Nucleus accumbens (tissue), 56 donors: ENCODE measurements at places on chromosomes 16 and 17.

GRCh38 chr17:60971515-60972369 is 294.1 kb downstream of the BCAS3 start:
- no peak for DNase-seq

DNA sequence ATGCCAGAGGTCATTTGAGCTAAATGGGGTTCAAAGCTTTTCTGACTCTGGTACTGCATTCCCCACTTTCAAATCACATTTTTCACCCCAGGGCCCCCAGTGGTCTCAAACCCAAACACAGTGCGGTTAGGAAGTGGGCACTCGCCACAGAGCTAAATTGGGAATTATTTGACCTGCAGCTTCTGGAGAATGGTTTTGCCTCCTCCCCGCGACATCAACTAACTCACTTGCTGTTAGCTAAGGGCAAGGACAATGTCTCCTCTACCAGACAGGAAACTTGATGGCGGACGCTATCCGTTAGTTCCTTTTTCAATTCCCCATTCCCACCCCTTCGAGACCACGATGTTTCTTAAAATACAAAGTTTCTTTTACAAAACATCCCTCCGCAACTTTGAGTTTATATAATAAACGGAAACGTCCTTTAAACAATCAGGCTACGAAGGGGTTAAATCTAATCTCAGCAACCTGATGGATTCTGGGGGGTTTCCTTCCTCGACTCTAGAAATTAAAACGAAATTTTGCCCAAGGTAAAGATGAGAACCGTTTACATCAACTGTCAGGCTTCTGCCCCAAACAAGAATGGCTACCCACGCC is 500 bp upstream of the KAT7 start:
- no peak for DNase-seq

DNA sequence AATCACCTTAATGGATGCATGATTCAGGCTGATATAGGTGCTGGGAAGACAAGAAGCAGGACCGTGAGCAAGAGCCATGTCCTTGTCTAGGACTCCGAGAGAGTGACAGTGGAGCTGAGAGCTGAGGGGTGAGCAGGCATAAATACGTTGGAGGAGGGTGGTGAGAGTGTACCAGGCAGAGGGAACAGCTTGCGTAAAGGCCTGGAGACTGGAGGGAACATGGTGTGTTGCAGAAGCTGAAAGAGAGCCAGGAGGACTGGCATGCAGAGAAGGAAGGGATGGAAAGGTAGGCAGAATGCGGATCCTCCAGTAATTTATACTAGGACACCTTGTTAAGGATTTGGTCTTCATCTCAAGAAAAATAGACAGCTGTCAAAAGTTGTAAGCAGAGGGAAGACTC is 653.2 kb downstream of the HS3ST4 start:
- no peak for DNase-seq

GRCh38 chr16:63315229-63315628 is 1279.0 kb upstream of the CDH8 start:
- no peak for DNase-seq

DNA sequence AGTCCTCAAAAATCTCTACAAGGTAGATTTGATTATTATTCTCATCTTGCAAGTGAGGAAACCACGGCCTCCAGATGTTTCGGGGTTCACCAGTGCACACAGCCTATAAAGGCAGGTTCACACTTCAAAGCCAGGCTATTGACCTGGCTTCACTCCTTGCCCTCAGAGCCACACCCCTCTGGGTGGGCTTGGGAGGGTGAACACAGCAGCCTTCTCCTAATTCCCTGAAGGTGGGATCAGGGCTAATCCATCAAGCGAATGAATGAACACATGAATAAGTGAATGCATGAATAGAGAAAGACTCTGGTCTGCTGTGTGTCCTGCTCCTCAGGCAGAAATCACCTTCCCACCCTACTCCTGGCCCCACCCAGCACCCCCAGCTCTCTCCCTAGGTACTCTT is 139.0 kb downstream of the CYLD start:
- no peak for DNase-seq

GRCh38 chr17:45131616-45132319 is 547 bp downstream of the PLCD3 start:
- no peak for DNase-seq

- DNase-seq: no peak
Observed at GRCh38 chr17:60563743-60564142, 36.2 kb upstream of the PPM1D start.

DNA sequence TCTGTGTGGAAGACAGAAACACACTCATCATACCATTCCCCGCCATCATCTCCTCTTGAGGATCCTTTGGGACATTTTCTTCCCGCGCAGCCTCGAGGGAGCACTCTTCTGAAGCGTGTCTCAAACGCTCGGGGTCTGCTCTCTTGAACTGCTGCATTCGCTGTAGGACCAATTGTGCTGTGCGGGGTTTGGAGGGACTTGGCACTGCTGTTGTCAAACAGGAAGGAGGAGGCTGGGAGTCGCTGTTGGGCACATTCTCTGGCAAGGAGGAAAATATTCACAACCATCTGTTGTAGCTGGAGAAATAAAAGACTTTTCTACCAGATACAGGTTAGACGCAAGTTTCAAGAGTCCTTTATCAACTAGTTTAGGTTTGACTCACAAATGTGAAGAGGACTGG is 5.0 kb downstream of the SLX4 start:
- no peak for DNase-seq

GRCh38 chr16:4082474-4083044 is 33.7 kb downstream of the ADCY9 start:
- no peak for DNase-seq

GRCh38 chr17:37848690-37849616 is 75.3 kb upstream of the TBC1D3K start:
- DNase-seq: no peak

- peak; percentile 61 for DNase-seq
Observed at GRCh38 chr17:19647697-19648474, 665 bp upstream of the ALDH3A2 start.

- no peak for DNase-seq
Observed at GRCh38 chr17:47190770-47191169, 1.7 kb upstream of the CDC27 start.

DNA sequence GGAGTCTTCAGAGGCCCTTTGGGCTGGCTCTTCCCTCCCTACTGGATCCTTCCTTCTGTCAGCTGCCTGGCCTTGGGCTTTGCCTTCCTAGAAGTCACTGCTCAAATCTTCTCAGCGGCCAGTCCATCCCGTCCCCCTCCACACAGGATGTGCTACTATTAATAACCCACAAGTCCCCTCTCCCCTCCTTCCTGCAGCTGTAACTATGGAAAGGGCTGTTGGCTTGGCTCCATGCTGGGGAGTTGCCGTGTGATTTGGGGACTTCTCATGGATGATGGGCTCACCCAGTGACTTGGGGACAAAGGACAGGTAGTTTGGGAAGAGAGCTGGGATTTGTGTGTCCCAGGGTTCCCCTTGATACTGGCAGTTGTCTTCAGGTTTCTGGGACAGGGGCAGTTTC is 19.4 kb downstream of the TMEM94 start:
- no peak for DNase-seq

DNA sequence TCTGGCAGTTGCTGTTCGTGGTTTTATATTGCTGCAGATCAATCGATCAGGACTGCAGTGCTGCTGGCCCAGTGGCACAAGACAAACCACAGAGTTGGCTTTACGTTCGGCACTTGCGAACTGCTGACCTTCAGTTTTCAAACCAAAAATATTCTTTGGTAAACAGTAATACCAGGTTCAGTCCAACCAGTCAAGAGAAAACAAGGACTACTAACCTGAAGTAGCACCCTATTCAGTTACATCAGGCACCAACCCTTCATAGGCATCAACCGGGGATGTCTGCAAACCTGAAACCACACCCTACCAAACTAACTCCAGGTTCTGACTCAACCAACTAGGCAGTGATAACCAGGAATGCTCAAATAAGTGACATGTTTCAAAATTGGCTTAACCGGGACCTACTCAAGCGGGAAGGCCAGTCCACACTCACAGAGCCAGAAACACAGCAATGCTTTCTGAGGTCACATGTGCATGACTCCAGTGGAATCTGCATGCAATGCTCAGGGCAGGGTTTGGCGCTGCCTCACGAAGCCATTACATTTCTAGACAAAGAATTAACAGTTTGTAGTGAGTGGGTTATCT is 91.1 kb downstream of the SMG6 start:
- DNase-seq: peak; percentile 19

DNA sequence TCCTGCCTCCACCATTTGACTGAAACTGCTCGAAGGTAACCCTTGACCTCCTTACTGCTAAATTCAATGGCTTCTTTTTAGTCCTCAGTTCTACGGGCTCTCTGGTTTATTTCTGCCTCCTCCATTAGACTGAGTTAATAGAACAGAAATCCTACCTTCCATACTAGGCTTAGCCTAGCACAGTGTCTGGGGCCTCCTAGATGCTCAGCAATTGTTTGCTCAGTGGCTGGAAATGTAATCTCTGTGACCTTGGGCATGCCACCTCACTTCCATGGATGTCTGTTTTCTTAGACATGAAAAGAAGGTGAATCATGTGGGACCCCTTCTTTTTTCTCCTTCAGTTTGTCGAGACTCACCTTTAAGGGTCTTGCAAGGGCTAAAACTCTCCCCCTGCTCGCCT is 19.7 kb downstream of the NXPH3 start:
- no peak for DNase-seq

- DNase-seq: no peak
Observed at GRCh38 chr17:28812748-28813377, 29.7 kb downstream of the FAM222B start.

DNA sequence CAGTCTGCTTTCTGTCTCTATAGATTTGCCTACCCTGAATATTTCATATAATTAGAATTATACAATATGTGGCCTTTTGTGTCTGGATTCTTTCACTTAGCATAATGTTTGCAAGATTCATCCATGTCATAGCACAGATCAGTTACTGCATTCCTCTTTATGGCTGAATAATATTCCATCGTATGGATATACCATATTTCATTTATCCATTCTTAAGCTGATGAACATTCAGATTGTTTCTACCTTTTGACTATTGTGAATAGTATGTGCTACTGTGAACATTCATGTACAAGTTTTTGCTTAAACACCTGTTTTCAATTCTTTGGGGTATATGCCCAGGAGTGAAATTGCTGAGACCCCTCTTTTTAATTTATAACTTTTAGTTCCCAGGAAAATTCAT is 49.4 kb upstream of the MSI2 start:
- no peak for DNase-seq

- DNase-seq: no peak
Observed at GRCh38 chr17:52237151-52237550, 78.6 kb upstream of the CA10 start.

- DNase-seq: no peak
Observed at GRCh38 chr16:68420366-68420942, 27.9 kb downstream of the SMPD3 start.

- DNase-seq: no peak
Observed at GRCh38 chr17:56020369-56020768, 132.9 kb upstream of the ANKFN1 start.

- no peak for DNase-seq
Observed at GRCh38 chr17:44359006-44359405, 4.6 kb downstream of the FAM171A2 start.

DNA sequence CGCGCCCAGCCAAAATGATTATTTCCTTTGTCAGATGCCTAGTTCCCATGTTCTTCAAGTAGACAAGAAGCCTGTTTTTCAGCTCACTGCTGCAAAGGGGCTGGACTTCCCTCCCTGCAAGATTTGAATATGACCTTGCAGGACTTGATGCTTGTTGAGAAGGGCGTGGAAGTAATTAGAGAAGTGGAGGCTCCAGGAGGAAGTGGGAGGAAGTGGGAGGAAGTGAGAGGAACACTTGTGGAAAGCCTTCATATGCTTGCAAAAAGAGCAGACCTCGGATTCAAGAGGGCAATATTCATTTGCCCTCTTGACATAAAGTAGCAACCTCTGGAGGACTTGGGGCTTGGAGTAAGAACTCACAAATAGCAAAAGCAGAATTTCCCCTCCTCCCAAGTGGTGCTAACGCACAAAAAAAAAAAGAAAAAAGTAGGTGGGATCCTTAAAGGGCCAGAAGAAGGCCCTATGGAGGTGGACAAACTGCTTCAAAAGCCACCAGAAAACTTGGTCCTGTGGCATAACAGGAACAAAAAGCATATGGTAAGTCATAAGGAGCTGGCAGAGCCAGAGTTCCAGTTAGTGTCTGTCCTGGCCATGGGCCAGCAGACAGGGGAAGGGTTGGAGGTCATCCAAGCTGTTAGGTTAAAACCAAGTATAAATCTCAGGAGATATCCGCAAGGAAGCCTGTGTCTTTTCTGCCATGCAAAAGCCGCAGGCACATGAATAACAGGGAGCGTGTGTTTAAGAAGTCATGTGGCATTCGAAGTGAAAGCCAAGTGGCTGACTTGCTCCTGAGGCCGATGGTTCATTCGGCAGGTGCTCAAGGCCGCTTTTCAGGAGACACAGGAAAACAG is 20.6 kb upstream of the PRKAR1A start:
- no peak for DNase-seq

DNA sequence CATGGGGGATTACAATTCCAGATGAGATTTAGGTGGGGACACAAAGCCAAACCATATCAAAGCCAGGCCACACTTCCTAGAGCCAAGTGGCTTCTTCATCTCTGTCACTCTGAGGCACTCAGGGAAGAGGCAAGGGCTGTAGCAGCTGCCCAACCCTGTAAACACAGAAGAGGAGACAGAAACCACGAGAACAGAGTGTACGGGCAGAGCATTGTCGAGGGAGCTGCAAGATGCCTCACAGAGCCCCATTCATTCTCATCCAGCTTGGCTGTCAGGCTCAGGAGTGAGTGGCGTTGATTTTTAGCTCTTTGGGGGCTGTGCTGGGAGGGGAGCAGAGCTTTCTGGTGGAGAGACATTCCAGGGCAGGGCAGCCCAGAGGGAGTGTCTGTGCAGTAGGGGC is 117.2 kb upstream of the SALL1 start:
- no peak for DNase-seq

DNA sequence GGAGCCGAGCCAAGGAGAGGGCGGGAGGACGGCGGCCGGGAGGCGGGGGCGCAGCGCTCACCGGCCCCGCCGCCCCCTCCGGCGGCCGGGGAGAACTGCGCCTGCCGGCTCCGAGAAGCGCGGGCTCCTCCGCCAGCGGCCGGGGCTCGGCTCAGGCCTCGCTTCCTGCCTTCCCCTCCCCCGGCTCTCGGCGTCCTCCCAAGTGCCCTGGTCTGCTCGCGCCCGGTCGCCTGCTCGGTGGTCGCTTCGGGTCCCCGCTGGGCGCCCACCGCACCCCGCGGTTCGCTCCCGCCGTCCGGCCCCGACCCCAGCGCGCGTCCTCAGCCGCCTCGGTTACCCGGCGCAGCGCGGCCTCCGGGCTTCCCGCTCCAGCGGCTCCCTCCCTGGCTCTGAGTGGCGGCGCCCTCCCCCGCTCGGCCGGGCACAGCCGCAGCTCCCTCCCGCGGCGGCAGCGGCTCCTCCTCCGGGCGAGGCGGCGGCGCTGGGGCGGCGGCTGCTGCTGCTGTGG is 313 bp downstream of the UBTF start:
- DNase-seq: peak; percentile 53

GRCh38 chr17:37488009-37488604 is 1.6 kb upstream of the DUSP14 start:
- DNase-seq: no peak

- no peak for DNase-seq
Observed at GRCh38 chr17:80592243-80592642, 47.6 kb downstream of the RPTOR start.

DNA sequence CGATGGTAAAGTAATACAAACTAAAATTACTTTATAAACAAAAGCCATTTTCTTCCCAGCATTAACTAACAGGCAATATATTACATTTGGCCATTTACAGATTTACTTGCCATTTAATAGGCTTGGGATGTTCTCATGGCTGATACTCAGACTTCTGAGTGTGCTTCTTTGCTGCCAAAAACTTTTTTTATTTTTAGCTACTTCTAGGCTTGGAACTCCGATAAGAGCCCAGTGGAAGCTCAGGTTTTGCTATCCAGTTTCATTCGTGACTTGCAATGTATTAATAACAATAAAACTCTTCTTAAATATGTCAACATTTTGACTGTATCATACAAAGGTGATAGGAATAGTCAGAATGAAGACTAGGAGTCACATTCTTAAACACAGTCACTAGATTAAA is 152.3 kb downstream of the ITFG1 start:
- no peak for DNase-seq
